Fibroblast of skin of back (primary cell): ENCODE measurements at places on chromosomes 12 and 14.

DNA sequence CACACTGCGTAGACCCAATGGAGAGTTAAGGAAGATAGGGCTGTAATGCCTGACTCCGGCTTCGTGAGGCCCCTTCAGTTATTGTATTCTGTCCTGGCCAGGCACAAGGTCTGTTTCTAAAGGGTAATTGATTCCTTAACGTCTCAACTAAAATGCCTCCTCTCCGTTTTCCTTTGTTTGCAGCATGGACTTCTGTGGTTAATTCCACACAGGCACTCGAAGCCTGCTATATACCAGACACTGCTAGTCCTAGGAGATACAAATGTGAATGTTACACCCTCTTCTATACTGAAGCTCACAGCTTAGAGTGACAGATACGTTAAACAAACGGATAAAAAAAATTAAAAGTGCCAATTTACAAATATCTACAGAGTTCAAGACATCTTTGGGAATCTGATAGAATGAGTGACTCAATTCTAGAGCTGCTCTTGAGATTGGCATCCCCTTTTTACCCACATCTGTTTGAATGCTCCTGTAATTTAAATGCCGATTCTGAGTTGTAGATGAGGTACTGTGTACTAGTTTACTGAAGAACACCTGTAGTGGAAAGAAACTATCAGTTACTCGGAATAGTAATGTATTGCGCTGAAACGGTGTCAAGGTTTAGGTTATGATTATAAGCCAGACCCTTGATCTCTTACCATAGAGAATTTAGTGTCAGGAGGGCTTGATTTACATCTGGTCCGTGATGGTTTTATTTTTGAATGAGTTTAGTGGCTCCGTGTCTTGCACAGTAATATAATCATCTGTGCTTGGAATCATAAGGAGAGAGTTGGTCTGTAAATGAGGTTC, 784 bp downstream of the PSMA6 start:
- no peak for DNase-seq

GRCh38 chr14:71725922-71726579, 206.2 kb upstream of the RGS6 start:
- DNase-seq, result peak; percentile 71

GRCh38 chr12:109999649-109999971, 380 bp downstream of the ANKRD13A start:
- no peak for DNase-seq

GRCh38 chr14:59352961-59353360, 112.2 kb downstream of the GPR135 start:
- no peak for DNase-seq

DNA sequence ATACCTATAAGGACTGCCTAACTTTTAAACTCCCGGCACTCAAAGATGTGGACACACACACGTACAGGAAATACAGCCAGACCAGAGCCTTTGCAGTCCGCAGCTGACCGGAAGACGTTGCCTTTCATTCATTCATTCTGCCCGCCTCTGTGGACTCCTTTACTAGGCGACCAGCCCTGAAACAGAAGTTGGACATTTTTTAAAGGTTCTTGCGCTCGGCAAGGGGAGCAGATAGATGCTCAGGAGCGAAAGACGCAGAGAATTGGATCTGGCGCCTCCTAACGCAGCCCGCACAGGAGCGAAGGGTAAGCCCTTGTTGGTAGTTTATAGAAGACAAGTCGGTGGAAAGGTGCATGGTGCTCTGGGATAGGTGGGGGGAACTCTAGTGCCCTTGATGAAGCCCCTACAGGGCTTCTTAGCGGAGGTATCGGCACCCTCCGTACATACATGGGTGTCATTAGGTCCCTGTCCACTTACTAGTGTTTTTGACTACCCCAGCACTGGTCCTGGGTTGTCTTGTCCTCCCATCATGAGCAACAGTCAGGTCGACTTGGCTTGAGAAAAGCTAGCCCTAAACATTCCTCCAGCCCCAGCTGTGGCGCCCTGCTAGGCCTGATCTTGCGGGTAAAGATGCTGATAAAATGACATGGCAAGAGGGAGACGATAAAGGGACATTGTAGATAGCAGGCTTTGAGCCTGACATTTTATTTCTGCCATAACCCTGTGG, at the start of gene KDM2B:
TSS of gene KDM2B (minus strand) at position 65 of the 727 bp plus-strand sequence. CDS start 112 bp downstream, outside the sequence.
- DNase-seq, result no peak

GRCh38 chr14:54105898-54106297, 149.3 kb upstream of the BMP4 start:
- DNase-seq, result no peak

- DNase-seq, result no peak
Observed at GRCh38 chr12:15270591-15270990, 49.4 kb upstream of the RERG start.

GRCh38 chr14:103089386-103090335, 4.9 kb upstream of the EXOC3L4 start:
- no peak for DNase-seq

DNA sequence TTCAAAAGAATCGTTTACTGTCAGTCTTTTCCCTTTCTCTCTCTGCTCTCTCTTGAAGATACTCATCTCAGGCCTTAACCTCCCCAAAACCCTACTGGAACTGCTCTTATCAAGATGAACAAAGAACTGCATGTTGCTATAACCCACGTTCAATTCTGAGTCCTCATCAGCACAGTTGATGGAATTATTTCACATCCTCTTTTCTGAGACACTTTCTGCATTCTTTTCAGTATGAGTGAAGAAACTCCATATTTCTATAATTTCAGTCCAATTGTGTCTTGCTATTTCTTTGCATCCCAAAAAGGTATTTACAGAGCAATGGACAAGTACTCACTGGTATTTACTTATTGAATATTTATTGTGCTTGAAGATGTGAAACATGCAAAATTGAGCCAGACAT, 160.1 kb upstream of the CPNE8 start:
- DNase-seq, result no peak

- DNase-seq, result peak; percentile 57
Observed at GRCh38 chr12:54993181-54993835, 8.7 kb upstream of the TESPA1 start.

DNA sequence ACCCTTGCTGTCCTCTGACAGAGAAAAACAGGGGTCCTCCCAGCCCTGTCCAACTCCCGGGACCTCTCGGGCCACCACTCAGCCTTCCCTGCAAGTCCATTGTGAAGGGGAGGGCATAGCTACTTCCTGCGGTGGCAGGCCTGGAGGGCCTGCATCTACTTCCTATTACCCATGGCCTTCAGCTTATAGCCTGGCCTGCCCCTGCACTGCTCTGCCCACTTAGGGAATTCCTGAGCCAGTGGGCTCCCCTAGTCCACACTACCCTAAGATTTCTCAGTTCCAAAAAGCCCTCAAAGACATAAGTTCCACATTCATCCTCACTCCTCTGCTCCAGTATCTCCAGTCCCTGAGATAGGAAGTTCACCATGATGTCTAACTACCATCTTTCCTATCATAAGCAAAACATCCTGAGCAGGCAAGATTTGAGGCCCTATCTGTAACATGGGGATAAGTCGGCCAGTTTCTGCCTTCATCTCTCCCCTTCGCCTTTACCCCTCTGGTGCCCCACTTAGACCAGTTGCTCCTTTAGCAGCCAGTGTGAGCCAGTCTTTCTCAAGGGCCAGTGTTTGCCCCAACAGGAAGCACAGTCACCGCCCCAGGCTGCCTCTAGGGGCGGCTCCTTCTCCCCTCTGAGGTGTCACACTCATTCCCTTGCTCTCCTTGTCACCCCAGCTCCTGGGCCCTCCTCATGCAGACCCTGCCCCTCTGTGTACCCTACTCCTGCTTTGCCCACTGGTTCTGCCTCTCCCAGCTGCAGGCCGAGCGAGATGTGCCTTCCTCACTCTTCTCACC, 10.9 kb downstream of the HDAC7 start:
- no peak for DNase-seq

- no peak for DNase-seq
Observed at GRCh38 chr12:107233551-107233950, 140.2 kb upstream of the CRY1 start.

DNA sequence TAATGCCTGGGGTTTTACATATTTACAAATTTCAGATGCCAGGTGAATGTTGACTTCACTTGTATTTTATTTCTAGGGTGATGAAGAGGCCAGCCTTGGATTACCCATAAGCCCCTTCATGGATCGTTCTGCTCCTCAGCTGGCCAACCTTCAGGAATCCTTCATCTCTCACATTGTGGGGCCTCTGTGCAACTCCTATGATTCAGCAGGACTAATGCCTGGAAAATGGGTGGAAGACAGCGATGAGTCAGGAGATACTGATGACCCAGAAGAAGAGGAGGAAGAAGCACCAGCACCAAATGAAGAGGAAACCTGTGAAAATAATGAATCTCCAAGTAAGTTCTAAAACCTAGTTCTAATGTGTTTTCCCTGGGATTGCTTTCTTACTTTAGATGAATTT, 41.3 kb upstream of the SLCO1C1 start:
- peak; percentile 38 for DNase-seq

- peak; percentile 41 for DNase-seq
Observed at GRCh38 chr14:39175445-39176262, 600 bp downstream of the PNN start.

DNA sequence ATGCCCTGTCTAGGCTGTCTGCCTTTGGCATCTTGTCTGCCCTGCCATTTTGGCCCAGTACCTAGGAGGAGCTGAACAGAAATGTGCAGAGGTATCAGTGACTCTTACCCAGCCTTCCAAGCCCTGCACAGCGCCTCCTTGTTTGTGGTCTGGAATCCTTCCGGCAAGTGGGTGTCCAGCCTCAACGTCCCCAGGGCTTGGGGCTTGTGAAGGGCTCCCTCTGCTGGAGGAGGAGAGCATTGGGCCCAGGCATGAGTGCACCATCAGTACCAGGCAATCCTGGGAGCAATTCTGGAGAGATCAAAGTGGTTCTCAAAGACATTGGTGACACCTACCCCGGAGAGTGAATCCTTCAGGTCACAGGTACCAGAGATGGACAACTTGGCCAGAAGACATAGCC, 2.4 kb upstream of the TCL1B start:
- no peak for DNase-seq

GRCh38 chr14:75915045-75915444, 66.8 kb downstream of the TGFB3 start:
- no peak for DNase-seq

DNA sequence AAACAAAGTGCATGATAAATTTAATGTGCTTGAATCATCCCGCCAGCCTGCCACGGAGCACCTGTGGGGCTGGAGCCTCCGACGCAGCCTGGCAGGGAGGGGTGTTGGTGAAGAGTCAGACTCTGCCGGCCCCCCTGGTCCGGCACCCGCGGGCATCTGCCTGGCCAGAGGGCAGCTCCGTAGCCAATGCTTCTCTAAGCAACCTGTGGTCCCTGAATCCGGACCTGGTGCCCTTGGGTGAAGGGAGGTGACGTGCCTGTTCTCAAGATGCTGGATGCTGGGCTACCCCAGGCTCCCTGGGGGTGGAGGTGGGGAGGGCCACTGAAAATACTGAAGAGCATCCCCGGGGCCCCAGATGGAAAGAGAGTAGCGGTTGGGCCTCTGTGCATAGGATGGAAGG, 158.6 kb upstream of the C14orf180 start:
- DNase-seq, result no peak

DNA sequence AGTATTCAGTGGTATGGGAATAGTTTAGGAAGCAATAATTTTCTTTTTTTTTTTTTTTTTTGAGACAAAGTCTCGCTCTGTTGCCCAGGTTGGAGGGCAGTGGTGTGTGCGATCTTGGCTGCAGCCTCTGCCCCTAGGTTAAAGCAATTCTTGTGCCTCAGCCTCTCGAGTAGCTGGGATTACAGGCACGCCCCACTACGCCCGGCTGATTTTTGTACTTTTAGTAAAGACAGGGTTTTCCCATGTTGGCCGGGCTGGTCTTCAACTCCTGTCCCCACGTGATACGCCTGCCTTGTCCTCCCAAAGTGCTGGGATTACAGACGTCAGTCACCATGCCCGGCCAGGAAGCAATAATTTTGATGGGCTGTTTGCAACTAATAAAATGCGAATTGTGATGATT, 62.1 kb downstream of the ATG14 start:
- no peak for DNase-seq

GRCh38 chr12:57744194-57744776, 554 bp upstream of the TSPAN31 start:
- DNase-seq, result no peak

GRCh38 chr12:45065125-45065626, 14.3 kb upstream of the DBX2 start:
- no peak for DNase-seq

DNA sequence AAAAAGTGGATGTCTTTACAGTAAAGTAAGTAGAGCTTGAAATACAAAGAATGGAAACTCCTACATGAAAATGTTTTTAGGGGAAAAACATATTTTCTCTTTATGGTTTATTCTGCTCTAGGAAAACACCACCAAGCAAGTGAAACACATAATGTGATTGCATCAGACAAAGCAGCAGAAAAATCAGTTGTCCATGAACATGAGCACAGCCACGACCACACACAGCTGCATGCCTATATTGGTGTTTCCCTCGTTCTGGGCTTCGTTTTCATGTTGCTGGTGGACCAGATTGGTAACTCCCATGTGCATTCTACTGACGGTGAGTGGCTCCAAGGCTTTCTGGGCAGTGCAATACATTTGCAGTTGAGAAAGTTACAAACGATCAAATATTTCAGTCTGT, 42.6 kb upstream of the PLEKHD1 start:
- no peak for DNase-seq

DNA sequence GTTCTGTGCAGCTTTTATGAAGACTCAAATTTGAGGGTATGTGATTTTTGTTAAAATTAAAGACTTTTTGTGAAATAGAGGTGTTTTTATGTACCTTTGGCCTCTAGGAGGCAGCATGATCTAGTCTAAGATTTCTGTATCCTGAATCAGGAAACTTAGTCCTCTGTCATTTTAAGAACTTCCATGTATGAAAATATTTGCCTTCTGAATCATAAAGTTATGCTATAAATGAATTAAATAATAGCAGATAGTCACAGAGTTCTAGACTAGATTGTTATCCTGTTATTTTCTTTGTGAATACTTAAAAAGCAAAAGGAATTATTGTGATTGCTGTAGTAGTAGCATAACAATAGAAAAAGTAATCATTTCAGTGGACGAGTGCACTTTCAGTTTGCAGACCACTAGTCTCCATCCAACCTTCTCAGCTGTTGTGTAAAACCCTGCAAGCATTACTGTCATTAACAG, 56.3 kb downstream of the FGD4 start:
- peak; percentile 86 for DNase-seq

DNA sequence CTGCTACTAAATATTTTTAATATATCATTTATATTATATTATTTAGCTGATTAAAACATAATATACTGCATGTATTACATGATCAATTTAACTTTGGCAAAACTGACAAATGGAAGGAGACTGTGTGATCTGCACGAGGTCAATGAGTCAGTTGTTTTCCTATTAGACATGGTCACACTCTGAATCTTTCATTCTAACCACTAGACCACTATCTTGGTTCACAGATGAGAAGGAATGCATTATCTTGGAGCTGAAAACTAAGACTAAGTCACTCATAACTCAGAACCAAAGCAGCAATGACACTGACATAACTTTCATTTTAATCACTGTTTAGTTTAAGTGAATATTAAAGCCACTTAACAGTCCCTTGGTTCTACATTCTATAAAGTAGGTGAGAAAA, 37.4 kb downstream of the GNPTAB start:
- DNase-seq, result peak; percentile 84

- DNase-seq, result peak; percentile 71
Observed at GRCh38 chr12:50211392-50212070, 44.4 kb upstream of the CERS5 start.

GRCh38 chr14:58697266-58697929, 59.6 kb downstream of the DACT1 start:
- DNase-seq, result no peak

- DNase-seq, result no peak
Observed at GRCh38 chr12:86601550-86602308, 345.5 kb upstream of the MGAT4C start.

- no peak for DNase-seq
Observed at GRCh38 chr12:54068418-54069070, 14.9 kb downstream of the HOXC4 start.
